Activated CD4-positive, alpha-beta T cell treated with anti-CD3 and anti-CD28 coated beads for 1 hour (primary cell): ENCODE measurements at places on chromosomes 1 and 21.

GRCh38 chr1:169946206-169946605 is 52.5 kb upstream of the SCYL3 start:
- DNase-seq = no peak

DNA sequence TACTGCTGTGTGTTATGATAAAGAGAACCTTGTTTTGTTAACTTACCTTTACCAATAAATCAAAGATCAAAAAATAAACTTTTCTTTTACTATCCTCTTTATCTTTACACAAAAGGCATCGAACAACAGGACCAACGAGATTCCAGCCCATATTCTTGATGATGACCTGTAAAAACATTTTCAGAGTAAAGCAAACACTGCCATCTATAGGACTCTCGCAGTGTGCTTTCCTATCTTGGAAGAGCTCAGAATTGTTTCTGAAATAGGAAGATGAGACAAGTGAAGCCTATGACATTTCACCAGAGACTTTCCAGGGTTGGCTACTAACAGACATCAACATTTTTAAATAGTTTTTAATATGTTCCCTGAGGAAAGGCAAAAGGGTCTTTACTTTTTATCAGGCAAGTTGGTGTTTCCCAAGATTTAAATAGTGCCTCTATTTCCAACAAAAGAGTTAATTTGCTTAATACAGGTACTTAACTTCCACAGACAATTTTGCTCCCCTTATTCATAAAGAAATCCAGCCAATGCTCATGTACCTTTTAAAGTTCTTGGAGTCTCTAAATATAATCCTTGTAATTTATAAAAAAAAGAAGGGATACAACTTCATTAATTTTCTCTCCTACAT is 7.3 kb downstream of the GLMN start:
- no peak for DNase-seq

GRCh38 chr1:109118089-109118488 is 4.2 kb downstream of the ELAPOR1 start:
- DNase-seq = no peak

- DNase-seq = no peak
These were observed 182.4 kb upstream of the UBE2U start for GRCh38 chr1:64021066-64021465.

- no peak for DNase-seq
These were observed 258.4 kb downstream of the HLX start for GRCh38 chr1:221137666-221138065.

DNA sequence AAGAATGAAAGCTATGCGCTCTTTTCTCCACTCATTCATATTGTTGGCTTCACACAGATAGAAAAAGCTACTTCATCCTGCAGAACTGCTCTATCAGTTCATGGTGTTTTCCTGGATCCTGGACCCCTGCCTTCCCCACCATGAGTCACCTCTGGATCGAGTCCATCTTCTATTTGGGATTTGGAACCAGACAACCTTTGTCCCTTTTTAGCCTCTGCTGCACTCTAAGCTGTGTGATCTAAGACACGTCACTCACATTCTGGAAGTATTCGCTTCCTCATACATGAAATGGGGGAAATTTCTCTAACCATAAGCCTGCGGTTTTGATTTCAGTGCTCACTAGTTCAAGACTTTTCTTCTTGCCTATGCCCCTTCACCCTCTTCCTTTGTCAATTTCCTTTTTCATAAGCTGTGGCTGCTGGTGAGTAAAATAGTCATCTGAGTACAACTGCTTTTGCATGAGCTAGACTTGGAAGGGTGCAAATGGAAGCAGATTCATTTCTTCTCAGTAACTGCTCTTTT is 14.1 kb upstream of the DEGS1 start:
- no peak for DNase-seq

- no peak for DNase-seq
These were observed 98.1 kb downstream of the SEC16B start for GRCh38 chr1:177871613-177872307.

- no peak for DNase-seq
These were observed 52.2 kb upstream of the VTCN1 start for GRCh38 chr1:117262976-117263375.

DNA sequence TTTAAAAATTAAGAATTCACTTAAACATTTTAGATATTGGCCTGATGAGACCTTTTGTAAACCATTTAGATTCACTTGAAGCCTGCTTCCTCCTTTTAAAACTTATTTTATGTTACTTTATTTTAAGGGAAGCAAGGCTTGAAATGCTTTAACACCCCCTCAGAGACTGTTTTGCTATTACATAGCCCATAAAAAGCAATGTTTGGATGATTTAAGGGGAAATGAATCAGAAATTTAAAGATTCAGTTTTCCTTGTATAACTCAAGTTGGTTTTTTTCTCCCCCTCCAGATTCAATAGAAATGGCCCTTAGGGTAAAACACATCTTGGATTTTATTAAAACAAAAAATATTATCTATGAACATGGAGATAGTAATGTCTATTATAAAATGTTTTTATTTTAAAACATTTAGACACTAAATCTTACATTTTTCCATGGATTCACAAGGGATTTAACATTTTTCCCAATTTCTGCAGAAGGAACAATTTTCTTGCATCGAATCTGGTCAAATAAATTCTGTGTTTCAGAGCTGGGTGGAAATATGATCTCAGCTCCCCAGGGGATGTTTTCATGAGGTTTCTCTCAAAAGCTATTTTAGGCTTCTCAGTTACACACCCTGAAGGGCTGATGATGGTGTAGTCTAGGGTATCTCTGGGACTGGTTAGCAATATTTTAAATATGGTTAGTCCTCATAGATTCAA is 69.3 kb upstream of the WARS2 start:
- DNase-seq = no peak

DNA sequence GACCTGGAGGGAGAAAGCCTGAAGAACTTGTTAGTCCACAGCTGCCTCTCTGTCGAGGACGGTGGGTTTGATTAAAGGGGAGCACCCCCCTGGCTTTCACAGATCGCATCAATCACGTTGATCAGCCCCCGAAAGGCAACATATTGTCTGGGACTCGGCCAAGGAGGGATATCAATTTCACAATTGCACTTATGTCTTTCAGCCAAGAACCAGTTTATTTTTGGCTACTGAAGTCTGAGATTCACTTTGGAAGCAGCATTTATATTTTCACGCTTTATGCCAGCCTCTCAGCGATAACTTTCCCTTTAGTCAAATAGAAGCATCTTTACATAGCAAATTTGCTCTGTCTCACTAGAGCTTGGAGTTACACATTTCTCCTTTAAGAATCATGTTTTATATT is 253.2 kb upstream of the RRP15 start:
- no peak for DNase-seq

DNA sequence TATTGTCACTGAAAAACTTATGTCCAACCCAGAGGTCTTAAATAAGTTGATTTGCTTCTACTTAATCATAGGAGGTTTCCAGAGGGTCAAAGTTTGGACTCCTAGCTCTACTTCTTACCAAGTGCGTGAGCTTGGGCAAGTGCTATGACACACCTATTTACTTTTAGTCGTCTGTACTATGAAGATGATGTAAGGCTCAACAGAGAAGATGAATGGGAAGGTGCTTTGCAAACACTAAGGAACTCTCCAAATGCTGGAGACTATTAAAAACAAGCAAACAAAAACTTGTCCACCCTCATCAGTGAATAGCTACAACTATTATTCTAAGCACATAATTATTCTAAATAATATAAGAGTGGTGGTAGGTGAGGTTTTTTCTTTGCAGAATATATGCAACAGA is 232.3 kb upstream of the USP24 start:
- DNase-seq = no peak

DNA sequence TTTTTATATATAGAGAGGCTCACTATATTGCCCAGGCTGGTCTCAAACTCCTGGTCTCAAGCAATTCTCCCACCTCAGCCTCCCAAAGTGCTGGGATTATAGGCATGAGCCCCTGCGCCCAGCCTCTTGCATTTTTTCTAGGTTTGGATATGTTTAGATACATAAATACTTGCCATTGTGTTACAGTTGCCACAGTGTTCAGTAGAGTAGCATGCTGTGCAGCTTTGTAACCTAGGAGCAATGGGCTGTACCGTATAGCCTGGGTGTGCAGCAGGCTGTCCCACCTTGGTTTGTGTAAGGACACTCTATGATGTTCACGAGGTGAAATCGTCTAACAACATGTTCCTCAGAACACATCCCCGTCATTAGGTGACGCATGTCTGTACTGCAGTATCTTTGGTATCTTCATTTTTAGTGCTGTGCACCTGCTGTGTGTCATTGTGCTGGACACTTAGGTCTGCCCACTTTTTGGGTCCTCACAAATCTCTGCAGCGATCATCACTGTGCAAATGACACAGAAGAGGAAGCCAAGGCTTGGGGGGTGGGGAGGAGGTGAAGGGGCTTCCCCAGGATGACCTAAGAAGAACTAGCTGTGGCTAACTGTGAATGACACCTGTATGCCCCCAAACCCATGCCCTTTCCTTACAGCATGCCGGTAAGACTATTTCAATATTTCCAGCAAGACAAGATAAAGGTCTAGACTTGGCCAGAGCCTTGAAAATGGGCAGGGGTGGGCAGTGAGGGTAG is 44.5 kb downstream of the SDC3 start:
- no peak for DNase-seq

GRCh38 chr1:5752746-5753548 is 239.3 kb downstream of the NPHP4 start:
- DNase-seq = no peak

DNA sequence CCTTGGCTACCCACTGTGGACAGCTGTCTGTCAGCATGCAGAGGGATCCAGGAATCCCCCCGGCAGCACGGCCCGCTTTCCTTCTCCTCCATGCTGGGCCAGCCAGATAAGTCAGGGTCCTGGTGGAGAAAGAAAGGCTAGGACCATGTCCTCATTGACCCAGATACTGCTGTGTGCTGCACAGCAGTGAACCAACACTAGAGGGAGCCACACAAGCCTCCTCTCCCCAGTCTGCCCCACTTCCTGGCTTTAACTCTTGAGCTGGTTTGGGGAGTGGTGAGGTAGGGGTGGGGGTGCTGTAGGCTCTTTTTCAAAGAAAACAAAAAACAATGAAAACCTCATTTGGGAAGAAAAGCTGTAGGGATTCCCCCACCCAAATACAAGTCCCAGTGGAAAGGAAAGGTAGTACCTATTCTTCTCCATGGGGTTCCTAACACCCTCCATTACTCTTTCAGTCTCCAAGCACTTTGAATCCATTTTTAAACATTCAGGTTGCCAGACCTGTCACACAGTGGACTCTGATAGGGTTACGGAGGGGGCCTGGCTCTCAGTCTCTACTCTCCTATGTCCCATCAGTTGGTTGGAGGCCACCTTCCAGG is 84.9 kb upstream of the CD1D start:
- DNase-seq = no peak

GRCh38 chr1:210342986-210343780 is 14.5 kb downstream of the HHAT start:
- DNase-seq = no peak

GRCh38 chr1:82227306-82228095 is 426.8 kb downstream of the ADGRL2 start:
- DNase-seq = no peak

GRCh38 chr1:92944901-92945747 is 16.1 kb downstream of the DIPK1A start:
- no peak for DNase-seq

DNA sequence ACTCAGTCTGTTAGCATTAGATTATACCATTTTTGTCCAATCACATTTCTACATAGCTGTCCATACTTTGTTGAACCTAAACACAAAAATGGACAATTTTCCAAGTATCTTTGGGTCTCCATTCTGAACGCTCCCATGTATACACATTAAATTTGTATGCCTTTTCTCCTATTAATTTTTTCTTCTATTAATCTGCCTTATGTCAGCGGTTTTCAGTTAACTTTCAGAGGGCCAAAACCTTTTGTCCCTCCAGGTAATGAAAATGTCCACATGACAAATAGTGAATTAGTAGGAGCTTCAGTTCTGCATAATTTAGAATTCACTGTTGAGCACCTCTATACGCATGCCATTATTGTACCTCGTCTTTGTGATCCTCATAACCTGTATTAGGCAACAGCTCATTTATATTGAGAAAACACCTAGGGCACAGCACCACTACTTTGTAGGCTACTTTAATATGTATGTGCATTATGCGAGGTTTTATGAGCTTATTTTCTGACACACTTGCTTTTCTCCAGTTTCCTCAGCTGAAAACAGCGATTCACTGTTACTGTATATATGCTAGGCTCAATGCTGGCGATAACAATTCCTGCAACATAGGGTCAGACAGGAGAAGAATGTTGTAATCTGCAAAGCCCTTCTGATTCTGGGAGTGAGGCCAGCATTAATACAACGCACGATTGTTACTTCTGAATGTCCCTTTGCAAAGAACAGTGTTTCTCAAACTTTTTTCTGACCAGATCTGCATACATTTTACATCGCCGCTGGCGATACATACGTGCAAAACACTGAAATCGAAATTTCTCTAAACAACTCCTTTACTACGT is 1.1 kb upstream of the ABCD3 start:
- DNase-seq = no peak

DNA sequence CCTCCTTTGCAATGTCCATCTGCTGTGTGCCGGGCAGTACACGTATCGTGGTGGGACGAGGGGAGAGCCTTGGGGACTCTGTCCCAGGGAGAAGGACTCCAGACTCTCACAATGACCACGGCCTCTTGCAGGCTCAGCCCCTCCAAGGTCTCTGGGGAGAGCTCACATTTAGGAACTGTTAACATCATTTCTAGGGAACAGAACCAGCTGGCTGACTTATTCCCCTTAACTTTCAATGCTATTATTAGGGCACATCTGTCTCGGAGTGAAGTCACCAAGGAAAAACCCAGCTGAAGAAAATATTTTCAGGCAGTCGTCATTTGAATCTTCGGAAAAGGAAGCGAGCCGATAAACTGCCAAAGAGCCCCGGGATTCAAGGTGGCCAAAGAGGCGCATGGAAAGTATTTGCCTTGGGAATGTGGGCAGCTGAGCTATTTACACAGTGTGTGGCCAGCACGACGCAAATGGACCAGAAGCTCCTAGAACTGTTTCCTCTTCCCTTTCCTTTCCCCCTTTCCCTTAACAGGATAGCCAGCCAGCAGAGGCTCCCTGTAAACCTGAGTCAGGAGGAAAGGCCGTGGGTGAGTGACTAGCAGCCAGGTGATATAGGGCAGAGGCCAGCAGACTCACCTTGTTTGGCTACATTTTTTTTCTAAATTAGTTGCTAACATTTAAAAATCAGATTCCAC is 74.5 kb downstream of the ITPKB start:
- DNase-seq = no peak

- no peak for DNase-seq
These were observed 2.4 kb downstream of the GREM2 start for GRCh38 chr1:240609527-240610060.

DNA sequence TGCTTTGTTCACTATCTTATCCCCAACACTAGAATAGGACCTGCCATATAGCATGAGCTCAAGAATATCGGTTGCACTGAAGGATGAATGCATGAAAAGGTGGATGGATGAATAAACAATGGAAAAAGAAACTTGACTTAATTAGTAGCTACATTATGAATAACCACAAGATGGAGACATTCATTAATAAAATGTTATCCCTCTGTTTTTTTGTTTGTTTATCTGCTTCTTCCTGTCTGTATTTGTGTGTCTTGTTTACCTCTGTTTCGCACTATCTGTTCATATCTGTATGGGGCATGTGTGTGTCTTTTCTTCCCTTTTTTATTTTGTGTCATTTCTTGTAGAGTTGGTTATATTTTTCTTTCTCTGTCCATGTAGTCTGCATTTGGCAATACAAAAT is 1.1 kb upstream of the OR14I1 start:
- DNase-seq = no peak

- no peak for DNase-seq
These were observed 40.5 kb downstream of the AMY1C start for GRCh38 chr1:103790172-103790571.
